ENCODE measurements at places on chromosomes 3 and 15.

DNA sequence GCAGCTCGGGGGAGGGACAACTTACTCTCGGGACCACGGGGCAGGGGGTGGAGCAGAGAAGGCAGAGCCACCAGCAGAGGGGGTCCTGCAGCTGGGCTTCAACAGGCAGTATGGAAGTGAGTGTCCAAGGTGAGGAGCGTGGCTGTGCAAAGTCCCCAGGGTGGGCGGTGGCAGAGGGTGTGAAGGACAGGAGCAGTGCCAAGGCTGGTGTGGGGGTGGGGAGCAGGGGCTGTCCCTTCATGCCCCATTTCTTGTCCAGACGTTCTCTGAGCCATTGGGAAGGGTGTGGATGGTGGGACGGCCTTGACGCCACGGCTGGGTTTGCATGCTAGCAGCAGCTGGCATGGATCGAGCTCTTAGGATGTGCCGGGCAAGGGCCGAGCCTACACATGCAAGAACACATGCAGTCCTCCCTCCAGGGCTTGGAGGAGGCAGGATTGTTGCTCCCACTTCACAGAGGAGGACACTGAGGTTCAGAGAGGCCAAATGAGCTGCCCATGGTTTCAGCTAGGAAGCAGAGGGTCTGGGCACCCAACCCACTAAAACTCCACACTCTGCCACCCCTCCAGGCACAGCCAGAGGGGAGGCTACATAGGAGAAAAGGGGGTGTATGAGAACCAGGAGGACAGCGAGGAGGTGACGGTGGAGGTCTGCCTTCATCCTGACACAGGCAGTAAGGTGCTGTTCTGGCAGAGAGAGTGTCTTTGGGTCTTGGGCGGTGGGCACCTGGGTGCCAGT is 93.6 kb downstream of the TBC1D2B start:
- no peak for DNase-seq

DNA sequence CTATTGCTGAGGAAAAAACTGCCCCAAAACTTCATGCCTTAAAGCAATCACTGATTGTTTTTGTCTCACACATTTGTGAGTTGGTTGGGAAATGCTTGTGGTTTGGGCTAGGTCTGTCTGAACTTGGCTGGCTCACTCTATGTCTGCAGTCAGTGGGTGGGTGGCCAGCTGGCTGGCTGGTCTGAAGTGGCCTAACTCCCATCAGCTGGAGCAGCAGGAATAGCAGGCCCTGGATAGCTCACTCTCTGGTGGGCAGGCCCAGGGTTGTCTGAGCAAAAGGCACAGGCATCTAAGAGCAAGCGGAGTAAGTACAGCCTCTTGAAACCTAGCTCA is 37.7 kb upstream of the PRR20G start:
- no peak for DNase-seq

GRCh38 chr3:8499181-8499611 is 2.4 kb upstream of the LMCD1 start:
- DNase-seq: no peak

DNA sequence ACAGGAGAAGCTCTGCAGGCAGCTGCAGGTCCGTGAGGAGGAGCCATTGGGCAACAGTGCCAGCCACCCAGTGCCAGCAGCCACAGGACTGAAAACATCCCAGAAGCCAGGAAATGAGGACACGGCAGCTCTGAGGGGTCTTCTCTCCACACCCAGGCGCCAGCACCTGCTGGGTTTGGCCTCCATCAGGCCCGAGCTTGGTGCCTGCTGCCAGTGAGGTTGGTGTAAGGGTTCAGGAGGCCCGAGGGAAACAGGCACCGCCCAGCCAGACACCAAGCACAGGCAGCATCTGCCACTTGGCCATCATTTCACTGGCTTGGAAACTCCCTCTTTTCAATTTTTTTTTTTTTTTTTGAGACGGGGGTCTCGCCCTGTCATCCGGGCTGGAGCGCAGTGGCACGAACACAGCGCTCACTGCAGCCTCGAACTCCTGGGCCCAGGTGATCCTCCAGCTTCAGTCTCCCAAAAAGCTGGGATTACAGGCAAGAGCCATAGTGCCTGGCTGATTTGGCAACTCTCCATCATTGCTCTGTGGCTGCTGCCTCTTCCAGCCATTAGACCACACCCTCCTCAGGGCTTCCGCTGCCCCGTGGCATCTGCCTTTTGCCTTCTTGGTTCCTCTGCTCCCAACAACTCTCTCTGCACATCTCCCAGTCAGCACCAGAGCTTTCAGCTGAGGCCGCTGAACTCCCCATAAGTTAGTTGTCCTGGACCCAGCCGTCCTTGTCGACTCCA is 1.5 kb upstream of the ITIH3 start:
- DNase-seq: no peak

GRCh38 chr15:51649659-51650521 is 27.3 kb upstream of the DMXL2 start:
- DNase-seq: peak; percentile 45

DNA sequence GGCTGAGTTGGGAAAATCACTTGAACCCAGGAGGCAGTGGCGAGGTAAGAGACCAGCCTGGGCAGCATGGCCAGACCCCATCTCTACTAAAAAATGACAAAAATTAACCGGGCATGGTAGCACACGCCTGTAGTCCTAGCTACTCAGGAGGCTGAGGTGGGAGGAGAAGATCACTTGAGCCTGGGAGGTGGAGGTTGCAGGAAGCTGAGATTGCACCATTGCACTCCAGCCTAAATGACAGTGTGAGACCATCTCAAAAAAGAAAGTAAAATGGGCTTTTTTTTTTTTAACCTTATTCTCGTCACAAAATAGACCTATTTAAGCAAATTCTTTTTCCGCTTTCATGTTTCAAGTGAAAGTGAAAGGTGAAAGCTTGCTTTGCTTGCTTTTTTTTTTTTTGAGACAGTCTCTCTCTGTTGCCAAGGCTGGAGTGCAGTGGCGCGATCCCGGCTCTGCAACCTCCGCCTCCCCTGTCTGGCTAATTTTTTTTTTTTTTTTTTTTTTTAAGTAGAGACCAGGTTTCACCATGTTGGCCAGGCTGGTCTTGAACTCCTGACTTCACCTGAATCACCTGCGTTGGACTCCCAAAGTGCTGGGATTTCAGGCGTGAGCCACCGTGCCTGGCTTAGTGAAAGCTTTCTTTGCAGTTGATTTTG is 3.6 kb downstream of the PDIA3 start:
- no peak for DNase-seq

DNA sequence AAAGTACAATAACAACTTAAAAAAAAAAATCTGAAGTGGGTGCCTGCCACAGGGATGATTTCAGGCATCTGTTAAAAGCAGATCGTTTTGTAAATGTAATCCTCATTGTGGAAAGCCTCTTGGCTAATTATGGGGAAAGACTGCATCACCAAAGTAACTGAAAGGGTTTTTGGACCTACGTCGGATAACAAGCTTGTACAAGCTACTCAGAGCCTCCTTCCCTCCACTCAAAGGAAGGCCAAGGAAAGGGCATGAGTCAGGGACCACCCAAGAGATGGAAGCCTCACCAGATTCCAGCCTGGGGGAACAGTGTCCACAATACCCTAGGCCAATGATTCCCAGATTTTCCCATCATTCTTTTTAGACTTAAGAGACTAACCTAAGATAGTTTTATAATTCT is 84.3 kb downstream of the ATP1B3 start:
- DNase-seq: peak; percentile 11
